ELF-1 (cell line): ENCODE measurements at places on chromosomes 12 and 14.

- DNase-seq = peak; percentile 84
Measured at GRCh38 chr14:60094306-60094897, 2.7 kb downstream of the PCNX4 start.

DNA sequence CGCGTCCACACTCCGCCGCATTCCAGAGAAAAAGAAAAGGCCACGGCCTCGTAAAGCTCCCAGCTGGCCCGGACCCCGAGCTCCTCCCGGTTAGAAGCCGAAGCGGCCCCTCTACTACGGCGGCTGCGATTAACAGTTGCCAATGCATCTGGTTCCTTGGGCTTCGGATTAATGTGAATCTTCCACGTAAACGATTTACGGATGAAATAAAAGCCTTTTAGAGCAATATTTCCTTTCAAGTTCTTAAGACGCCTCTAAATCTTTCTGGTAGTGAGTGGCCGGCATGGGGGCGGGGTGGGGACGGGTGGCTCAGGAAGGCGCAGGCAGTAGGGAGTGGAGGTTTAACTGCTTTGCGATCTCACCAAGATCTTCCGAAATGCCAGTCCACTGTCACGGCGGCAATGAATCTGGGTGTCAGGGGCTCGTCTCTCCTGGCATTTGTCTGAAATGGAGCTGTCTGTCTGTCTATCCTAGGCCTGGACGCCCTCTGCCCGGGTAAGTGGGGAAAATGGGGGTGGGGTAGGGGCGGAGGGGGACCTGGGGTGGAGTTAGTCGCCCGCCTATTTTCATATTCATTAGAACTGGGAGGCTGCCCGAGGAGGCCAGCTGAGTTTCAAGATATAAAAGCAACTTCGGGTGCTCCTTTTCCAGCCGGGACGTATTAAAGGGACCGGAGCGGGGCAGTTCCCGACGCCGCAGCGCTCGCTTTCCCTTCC, 413 bp upstream of the ALX1 start:
- DNase-seq = peak; percentile 64

DNA sequence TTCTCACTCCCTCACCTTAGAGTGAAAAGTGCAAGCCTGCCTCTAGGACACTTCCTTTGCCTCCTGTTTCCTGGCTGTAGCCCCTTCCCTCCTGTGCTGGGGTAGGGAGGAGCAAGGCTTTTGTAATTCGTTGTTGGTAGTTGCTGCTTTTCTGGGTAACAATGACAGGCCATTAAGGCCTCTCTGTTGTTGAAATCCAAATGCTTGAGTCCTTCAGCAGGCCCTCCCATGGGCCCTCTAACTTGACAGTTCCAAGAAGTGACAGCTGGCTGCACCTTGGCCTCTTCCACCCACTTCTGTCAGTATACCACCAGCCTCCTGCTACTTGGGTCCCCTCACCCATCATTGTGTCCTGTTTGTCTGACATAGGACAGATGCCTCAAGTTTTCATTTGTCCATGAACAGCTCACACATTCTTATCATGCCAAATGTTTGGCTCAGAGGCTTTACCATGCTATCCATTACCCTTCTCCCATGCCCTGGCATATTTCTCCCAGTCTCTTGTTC, 103.7 kb upstream of the PDE3A start:
- peak; percentile 90 for DNase-seq

DNA sequence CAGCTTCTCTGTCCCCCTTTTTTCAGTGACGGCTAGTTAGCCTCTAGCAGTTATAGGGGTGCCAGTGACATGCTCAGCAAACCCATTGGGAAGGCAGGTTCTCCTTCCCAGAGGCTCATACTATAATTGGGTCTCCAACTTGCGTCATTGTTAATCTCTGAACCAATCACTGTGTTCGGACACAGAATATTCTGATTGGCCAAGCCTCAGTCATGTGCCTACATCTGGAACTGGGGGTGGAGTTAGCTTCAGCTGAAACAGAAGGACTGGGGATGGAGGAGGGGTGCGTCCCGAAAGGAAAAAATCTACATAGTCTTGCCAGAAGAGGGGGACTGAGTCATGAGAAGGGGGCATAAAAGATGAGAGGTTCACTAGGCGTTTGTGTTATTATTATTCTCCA, 165.6 kb downstream of the SUDS3 start:
- no peak for DNase-seq

DNA sequence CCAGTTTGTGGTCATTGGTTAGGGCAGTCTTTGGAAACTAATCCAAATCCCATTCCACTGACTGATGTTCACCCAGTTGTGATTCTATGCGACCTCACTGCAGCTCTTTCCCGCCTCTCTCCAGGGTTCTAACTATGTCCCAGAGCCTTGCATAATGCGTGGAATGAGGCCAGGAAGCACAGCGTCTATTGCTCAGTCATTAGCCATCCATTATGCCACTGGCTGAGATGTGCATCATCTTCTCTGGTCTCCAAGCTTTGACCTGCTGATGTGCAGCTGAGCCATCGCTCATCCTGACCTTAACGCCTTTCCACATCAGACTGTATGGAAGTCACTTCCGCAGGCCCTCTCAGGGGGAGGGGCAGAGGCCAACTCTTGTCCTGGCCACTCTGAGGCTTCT, 115.4 kb upstream of the VRK1 start:
- no peak for DNase-seq

DNA sequence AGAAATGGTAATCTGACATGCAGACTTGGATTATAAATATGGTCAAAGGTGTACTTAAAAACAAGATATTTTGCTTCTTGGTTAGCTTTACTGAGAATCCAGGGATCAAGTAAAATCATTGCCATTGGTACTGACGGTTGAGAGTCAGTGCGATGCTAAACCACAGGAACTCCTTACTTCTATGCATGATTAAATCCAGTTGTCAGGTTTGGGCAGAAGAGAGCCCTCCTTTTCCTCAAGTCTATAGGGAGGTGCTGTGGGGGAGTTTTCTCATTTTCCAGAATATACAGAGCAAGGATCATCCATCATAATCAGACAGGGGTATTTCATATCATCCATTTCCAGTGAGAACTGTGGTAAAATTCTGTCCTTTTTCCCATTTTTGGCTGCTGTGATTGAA, 839.1 kb downstream of the NRXN3 start:
- no peak for DNase-seq

GRCh38 chr12:132600048-132601032, 10.0 kb downstream of the LRCOL1 start:
- DNase-seq = peak; percentile 83

GRCh38 chr14:22107753-22108152, 434.1 kb upstream of the OR4E1 start:
- no peak for DNase-seq

DNA sequence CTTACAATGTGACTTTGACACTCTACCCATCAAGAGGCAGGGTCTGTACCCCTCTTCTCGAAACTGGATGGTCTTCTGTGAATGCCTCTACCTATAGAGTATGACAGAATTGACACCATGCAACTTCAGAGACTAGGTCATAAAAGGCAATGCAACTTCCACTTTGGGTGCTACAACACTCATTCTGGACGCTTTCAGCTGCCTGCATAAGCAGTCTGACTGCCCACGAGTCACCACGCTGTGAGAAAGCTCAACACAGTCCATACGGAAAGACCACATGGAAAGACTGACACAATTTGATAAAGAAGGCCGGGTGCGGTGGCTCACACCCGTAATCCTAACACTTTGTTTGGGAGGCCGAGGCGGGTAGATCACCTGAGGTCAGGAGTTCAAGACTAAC, 14.9 kb downstream of the SLC7A7 start:
- DNase-seq = no peak

GRCh38 chr12:52720365-52720886, 17.1 kb upstream of the KRT77 start:
- no peak for DNase-seq

GRCh38 chr12:24950231-24950834, 1.4 kb upstream of the BCAT1 start:
- no peak for DNase-seq

GRCh38 chr12:49556391-49557186, 11.4 kb downstream of the MCRS1 start:
- DNase-seq = no peak

DNA sequence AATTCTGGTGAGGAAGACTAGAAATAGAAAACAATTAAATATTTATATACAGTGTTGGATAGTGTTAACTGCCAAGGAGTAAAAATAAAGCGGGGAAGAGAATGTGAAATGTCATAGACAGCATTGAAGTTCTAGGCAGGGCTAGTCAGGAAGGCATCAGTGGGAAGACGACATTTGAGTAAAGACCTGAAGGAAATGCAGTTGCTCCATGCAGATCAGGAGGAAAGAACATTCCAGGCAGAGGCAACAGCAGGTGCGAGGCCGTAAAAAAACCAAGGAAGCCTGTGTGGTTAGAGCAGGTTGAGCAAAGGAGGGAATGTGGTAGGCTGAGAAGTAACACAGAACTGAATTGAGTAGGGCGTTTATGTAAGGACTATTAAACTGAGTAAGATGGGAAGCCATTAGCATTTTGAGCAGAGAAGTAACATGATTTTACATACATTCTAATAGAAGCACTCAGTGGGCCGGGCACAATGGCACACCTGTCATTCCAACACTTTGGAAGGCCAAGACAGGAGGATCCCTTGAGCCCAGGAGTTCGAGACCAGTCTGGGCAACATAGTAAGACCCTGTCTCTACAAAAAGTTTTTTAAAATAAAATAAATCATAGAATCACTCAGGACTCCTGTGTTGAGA, 14.9 kb downstream of the SLC35E3 start:
- no peak for DNase-seq

- no peak for DNase-seq
Measured at GRCh38 chr12:46891306-46891705, 65.5 kb upstream of the SLC38A4 start.

DNA sequence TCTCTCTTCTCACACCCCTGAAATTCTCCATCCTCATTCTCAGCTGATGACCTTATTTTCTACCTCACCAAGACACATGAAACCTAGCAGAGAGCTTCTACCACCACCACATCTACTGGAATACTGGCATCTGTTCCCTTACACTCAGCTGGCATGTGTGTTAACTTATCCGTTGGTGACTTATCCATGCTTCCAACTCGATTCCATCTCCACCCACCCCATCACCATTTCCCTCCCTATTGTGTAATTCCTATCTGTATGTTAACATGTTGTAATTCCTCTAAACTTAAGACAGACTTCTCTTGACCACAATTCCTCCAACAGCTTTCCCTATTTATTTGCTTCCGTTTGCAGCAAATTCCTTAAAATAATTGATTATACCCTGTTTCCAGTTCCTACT, 15.4 kb downstream of the C1S start:
- no peak for DNase-seq

- DNase-seq = no peak
Measured at GRCh38 chr14:101118746-101119591, 215.4 kb upstream of the RTL1 start.

- no peak for DNase-seq
Measured at GRCh38 chr14:42322531-42323284, 716.0 kb downstream of the LRFN5 start.

- DNase-seq = no peak
Measured at GRCh38 chr12:96824074-96824837, 82.8 kb upstream of the NEDD1 start.

DNA sequence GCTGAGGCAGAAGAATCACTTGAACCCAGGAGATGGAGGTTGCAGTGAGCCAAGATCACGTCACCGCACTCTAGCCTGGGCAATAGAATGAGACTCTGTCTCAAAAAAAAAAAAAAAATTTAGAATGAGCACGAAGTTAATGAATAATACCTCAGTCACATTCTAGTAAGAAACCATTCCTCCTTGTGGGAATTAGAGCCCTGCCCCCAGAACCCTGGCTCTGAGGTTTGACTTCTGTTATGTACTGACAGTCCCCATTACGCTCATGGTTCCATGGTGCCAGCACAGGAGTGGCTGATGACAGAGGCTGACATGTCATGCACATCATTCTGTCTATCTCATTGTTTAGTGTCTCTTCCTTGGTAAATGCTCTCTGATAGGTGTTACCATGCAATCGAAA, 132.6 kb upstream of the FGD4 start:
- DNase-seq = no peak

GRCh38 chr14:30651937-30652336, 29.8 kb downstream of the SCFD1 start:
- DNase-seq = no peak

DNA sequence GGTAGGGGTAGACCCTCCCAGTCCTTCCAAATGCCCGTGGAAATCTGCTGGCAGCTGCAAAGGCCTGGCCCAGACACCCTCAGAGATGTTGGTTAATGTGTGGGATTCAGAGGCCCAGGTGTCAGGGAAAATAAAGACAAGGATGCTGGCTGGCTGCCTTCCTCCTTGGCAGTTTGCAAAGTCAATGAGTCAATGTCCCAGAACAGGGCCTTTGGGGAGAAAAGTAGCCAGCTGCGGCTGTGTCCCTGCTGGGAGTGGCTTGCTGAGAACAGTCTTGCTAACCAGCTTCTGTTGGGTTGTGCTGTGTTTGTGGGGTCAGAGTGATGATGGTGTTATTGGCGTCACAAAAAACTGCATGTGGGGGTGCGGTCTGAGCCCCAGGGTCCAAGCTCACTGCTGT, 29.2 kb downstream of the GLRX5 start:
- DNase-seq = no peak

GRCh38 chr12:117072736-117073490, 26.3 kb downstream of the TESC start:
- DNase-seq = no peak

DNA sequence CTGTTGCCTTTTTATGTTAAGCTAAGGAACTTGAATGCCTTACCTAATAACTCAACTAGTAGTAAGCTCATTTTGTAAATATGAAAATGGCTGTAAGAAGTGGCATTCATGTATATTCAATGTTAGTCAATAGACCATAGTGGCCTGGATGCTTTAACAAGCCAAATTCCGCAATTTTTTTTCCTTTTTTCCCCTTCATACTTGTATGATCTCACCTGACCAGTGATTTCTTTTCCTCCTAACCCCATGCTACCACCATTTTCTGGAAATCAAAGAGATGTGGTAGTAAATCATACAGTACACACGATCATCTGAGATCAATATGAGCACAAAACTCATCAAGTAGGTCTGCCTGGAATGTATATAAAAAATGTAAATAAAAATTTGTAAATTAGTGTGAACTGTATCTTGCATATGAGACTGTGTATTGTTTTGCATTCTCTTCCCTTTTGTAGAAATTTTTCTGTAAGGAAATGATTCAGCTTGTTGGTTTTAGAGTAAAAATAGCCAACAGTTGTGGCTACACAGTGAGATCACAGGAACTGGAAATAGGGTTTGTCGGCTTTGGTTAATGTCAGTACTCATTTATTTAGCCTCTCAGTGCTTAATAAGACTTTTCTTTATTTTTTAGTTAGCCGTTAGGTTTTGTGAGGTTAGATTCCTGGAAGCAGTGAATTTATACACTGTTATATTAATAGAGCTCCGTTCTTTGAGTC, 62.5 kb downstream of the ETNK1 start:
- no peak for DNase-seq

- DNase-seq = no peak
Measured at GRCh38 chr12:99911967-99912366, 72.8 kb downstream of the ANKS1B start.

DNA sequence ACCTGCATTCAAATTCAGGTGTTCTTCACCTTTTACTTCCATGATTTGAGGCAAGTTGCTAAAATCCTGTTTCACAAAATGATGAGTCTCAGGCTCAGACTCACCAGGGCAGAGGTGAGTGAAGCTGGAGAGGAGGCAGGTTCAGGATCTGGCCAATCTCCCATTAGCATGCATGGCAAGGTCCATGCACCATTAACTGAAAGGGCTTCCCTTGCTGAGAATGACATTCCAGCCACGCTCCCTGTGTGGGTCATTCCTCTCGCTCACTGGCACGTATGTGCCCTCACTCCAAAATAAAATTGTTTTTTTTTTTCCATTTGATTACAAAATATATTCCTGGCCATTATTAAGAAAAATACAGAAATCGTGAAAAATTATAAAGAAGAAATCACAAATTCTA, 257.6 kb downstream of the C12orf75 start:
- no peak for DNase-seq

- DNase-seq = no peak
Measured at GRCh38 chr12:31906557-31907301, 52.5 kb upstream of the RESF1 start.
